Activated CD8-positive, alpha-beta T cell treated with anti-CD3 and anti-CD28 coated beads, Interleukin-2, amount 10 ng/mL, durations not matched to agents 7 days and 5 days (primary cell): ENCODE measurements at places on chromosomes 4 and X. TPM values are rescaled to one million over a fixed set of nuclear protein-coding genes. Genes with fewer than 3 reads are reported as not detected.

GRCh38 chr4:43732829-43733426 is 715.7 kb downstream of the KCTD8 start:
- H3K27ac ChIP-seq = no peak overlapping the region
- H3K4me3 ChIP-seq = no peak overlapping the region
- no peaks in the 10 kb centered on the region for H3K4me1 ChIP-seq
- no peaks in the 10 kb centered on the region for H3K36me3 ChIP-seq

GRCh38 chr4:78235800-78236199 is 178.7 kb downstream of the FRAS1 start:
- H3K4me1 ChIP-seq = no peaks in the 10 kb centered on the region
- DNase-seq = no peak
- peaks cover 7% of the 10 kb centered on the region for H3K27me3 ChIP-seq
- H3K36me3 ChIP-seq = no peaks in the 10 kb centered on the region

The SORBS2 gene
- not detected for total RNA-seq

DNA sequence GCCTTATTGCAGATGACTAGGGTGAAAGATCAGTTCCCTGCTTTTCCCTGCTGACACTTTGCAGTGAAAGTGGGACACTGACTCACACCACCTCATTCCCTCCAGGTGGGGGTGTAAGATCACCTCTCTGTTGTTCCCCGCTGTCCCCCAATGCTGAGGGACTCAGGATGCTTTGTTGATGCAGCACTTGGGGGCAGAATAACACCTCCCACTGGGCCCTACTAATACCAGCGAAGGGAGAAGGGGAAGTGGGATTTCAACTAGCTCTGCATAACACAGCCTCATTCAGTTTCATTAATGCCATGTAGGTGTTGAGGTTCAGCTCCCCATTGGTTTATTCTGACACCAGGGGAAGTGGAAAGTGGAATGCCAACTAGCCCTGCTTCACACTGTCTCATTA is 43.6 kb upstream of the IL1RAPL2 start:
- no peaks in the 10 kb centered on the region for H3K36me3 ChIP-seq
- H3K27me3 ChIP-seq = no peaks in the 10 kb centered on the region
- no peak overlapping the region for H3K4me3 ChIP-seq
- H3K27ac ChIP-seq = no peak overlapping the region
- no peak for DNase-seq
- no peaks in the 10 kb centered on the region for H3K4me1 ChIP-seq

- H3K36me3 ChIP-seq = no peaks in the 10 kb centered on the region
- H3K4me1 ChIP-seq = no peaks in the 10 kb centered on the region
- no peak overlapping the region for H3K27ac ChIP-seq
- no peak overlapping the region for H3K4me3 ChIP-seq
Observed at GRCh38 chrX:11399489-11400094, 106.4 kb downstream of the AMELX start.

GRCh38 chrX:10327651-10328050 is 170.9 kb downstream of the CLCN4 start:
- no peak overlapping the region for H3K27ac ChIP-seq
- no peak for DNase-seq
- no peaks in the 10 kb centered on the region for H3K4me1 ChIP-seq
- H3K4me3 ChIP-seq = no peak overlapping the region

DNA sequence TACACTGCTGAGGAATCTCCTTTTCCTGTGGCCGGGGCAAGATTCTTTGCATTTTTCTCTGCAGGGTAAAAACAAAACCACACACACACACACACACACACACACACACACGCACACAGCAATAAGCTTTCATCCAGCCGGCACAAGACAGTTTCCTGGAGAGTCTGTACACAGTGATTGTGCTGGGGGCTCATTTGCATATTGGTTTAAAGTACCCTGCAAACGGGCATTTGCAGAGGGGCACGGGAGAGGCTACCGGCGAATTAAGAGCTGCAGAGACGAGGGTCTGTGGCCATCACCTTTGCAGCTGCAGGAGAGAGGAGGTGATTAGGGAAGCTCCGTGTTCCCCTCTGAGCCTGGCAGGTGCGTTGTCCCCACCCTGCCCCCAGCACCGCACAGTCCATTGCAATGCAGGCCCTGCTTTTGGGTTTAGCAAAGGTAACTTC is 219.9 kb downstream of the SHOX start:
- no peak overlapping the region for H3K27ac ChIP-seq
- no peak overlapping the region for H3K4me3 ChIP-seq
- no peaks in the 10 kb centered on the region for H3K36me3 ChIP-seq
- peaks cover 3% of the 10 kb centered on the region for H3K4me1 ChIP-seq

DNA sequence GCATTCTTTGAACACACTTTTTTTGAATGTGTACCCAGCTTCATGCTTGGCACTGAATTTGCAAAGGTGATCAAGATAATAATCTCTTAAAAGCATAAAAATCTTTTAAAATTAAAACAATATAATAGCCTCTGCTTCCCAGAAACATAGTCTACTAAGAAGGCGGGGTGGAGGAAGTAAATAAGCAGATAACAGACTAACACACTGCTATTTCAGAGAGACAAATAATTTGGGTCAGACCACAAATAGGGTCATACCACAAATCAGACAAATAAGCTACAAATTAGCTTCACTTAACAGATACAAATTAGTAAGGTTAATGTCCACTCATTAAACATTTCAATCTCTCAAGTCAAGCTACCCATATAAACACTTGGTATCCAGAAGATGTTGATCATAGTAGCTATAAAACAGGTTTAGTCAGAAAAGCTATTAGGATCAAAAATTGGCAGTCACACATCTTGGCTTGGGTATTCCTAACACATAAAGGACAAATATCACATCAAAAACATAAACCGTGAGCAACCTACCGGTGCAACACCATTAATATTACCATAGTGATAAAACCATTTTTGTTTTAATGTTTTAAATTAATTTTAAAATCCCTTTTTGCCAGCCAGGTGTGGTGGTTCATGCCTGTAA is 47.3 kb downstream of the PPP3CA start:
- H3K36me3 ChIP-seq = peaks cover 1% of the 10 kb centered on the region
- peaks cover 4% of the 10 kb centered on the region for H3K4me1 ChIP-seq
- H3K4me3 ChIP-seq = no peak overlapping the region
- no peak overlapping the region for H3K27ac ChIP-seq

DNA sequence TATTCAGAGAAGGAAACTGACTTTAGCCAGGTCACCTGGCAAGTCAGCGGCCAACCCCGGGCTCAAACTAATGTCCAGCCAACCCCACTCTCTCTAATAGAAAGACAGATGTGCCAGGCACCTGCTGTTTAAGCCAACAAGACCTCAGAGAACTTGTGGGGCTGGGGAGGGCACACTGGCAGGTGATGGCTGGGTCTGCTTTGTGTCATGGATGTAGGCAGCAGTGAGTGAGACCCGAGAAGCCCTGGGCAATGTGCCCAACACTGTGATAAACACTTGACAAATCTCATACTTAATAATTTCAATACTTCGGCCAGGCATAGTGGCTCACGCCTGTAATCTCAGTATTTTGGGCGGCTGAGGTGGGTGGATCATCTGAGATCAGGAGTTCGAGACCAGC is 9.0 kb upstream of the CD99L2 start:
- peaks cover 7% of the 10 kb centered on the region for H3K27me3 ChIP-seq
- no peaks in the 10 kb centered on the region for H3K36me3 ChIP-seq
- DNase-seq = no peak
- H3K4me3 ChIP-seq = no peak overlapping the region

- no peak for DNase-seq
- H3K27ac ChIP-seq = no peak overlapping the region
- H3K36me3 ChIP-seq = no peaks in the 10 kb centered on the region
- no peak overlapping the region for H3K4me3 ChIP-seq
- H3K27me3 ChIP-seq = no peaks in the 10 kb centered on the region
- H3K4me1 ChIP-seq = no peaks in the 10 kb centered on the region
Observed at GRCh38 chr4:148094149-148094548, 348.1 kb downstream of the NR3C2 start.

The IDUA gene
- 19.0 TPM for total RNA-seq

The ASB9 gene
- total RNA-seq = 0.18 TPM

The PAGE3 gene
- not detected for total RNA-seq
